NCI-H774 (cell line): ENCODE measurements at places on chromosomes 12 and 14.

- no peak for DNase-seq
Observed at GRCh38 chr12:132238884-132239283, 90.5 kb downstream of the GALNT9 start.

DNA sequence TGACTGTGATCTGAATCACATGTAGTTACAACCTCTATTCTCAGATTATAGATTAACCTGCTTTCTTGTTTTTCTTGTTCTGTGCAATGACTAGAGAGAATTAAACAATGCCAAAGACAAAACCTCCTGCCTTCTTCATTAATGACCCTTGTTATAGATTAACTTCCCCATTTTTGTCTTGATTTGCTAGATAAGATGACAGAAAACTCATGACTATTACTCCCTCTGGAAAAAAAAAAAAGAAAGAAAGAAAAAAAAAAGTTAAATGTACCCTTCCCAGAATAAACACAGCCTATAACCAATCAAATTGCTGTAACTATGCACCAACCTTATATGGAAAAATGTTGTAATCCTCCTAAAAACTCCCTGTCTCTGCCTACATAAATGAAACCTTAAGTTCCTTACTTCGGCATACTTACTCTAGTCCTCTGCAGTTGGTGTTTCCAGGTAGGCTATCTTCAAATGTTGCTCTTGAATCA, 41.1 kb upstream of the PCED1B start:
- no peak for DNase-seq

GRCh38 chr12:49032679-49033447, 14.3 kb upstream of the PRKAG1 start:
- no peak for DNase-seq

GRCh38 chr12:106892075-106892474, 63.6 kb upstream of the TMEM263 start:
- DNase-seq, result peak; percentile 13

- no peak for DNase-seq
Observed at GRCh38 chr12:66164349-66164821, 5.4 kb downstream of the TMBIM4 start.

DNA sequence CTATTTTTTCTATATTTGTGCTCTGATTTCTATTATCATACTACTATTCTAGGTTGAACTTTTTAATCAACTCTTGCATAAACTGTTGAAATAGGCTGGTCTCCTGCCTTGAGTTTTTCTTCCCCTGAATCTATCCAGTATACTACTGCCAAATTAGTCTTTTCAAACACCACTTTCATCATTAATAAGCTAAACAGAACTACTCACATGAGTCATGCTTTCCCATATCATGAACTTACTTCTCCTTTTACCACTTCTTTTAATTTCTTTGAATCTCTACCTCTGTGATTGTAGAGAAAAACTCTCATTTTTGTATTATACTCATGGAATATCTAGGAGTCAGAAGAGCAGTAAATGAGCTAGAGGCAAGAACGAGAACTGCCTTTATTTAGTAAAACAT, 340.3 kb upstream of the PDE3A start:
- DNase-seq, result no peak

DNA sequence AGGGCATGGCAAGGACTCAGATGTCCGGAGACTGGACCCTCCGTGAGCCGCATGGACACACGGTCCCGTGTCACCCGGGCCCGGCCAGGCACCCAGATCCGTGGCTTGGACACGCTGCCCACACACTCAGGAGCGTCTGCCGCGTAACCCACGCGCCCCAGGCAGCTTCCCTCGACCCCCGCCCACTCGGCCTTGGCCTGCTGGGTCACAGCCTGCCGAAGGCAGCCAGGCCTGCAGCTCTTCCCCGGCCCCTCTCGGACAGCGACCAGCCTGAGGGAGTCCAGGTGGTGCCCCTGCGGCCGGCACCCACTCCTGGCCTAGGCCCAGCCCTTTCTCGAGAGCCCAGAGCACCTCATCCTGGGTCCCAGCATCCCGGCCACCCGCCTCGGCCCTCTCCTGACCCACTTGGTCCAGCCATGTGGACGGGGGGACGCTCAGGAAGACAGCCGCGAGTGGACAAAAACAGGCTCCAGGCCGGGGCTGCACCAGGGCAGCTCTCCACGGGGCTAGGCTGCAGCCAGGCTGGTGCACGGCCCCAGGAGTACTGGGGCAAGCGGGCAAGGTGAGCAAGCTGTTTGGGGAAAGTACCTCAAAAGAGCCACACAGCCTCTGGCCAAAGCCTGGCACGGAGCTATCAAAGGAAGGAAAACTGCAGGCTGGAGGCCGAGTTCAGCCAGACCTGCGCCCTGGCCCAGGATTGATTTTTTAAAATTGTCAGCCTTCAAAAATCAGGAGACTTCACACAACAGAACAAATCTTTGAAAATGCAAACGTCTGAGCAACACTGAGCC, 6.5 kb downstream of the AKT1 start:
- no peak for DNase-seq

GRCh38 chr14:91888641-91889476, 21.5 kb upstream of the TC2N start:
- no peak for DNase-seq

DNA sequence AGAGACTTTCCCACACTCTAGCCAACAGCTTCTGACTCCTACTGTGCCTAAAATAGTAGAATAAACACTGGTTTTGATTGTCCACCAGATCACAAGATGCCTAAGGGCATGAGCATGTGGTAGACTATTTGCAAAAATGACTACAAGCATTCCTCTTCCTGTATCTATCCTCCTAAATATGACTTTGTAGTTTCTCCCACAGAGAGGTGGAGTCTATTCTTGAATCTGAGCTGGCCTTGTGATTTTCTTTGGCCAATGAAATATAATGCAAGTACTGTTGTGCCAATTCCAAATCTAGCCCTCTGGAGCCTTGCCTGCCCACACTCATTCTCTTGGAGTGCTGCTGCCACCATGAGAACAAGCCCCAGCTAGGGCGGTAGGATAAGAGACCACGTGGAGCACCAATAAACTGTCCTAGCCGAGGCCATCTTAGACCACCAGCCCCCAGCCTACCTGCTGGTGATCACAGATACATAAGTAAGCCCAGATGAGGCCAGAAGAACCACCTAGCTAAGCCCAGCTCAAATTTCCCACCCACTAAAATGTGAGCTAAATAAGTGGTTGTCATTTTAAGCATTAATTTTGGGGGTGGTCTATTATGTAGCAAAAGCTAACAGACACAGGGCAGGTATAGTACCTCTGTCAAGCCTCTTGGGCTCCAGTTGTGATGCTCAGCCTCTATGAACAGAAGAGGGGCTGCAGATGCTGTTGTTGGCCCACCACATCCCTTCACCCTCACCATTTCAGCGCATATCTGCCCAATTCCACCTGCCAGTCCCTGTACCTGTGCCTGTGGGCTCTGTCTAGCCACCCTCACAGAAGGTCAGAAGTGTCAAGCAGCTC, 17.9 kb downstream of the ZFP36L1 start:
- no peak for DNase-seq

- DNase-seq, result peak; percentile 6
Observed at GRCh38 chr14:64510825-64511671, 6.5 kb downstream of the ZBTB1 start.

GRCh38 chr14:66498311-66498710, 9.6 kb upstream of the GPHN start:
- DNase-seq, result no peak

DNA sequence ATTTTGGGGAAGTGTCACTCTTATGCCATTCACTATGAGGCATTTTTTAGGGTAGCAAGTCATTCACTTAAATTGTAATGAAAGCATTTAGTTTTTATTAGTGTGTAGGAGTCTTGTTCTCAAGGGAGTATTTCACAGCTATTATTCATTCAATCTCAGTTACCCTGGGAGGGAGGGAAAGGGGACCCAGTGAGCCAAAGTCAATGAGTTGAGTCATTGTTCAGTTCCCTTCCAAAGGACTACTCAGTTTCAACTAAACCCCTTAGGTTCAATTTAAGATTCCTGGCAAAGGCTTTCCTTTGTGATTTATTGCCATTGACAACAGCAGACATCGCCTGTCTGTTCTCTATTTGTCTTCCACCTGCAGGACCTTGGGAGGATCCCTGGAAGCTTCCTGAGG, 29.3 kb upstream of the RASSF8 start:
- DNase-seq, result no peak

- no peak for DNase-seq
Observed at GRCh38 chr12:17372508-17372907, 717.5 kb downstream of the RERGL start.

GRCh38 chr14:105420101-105420973, 710 bp downstream of the MTA1 start:
- DNase-seq, result no peak

GRCh38 chr12:55019784-55020183, at the start of gene NEUROD4:
Gene NEUROD4 (plus strand): TSS chr12:55019974. CDS start chr12:55026440, 6,466 bp downstream.
- peak; percentile 77 for DNase-seq

- DNase-seq, result no peak
Observed at GRCh38 chr14:38384741-38385140, 128.8 kb upstream of the CLEC14A start.

DNA sequence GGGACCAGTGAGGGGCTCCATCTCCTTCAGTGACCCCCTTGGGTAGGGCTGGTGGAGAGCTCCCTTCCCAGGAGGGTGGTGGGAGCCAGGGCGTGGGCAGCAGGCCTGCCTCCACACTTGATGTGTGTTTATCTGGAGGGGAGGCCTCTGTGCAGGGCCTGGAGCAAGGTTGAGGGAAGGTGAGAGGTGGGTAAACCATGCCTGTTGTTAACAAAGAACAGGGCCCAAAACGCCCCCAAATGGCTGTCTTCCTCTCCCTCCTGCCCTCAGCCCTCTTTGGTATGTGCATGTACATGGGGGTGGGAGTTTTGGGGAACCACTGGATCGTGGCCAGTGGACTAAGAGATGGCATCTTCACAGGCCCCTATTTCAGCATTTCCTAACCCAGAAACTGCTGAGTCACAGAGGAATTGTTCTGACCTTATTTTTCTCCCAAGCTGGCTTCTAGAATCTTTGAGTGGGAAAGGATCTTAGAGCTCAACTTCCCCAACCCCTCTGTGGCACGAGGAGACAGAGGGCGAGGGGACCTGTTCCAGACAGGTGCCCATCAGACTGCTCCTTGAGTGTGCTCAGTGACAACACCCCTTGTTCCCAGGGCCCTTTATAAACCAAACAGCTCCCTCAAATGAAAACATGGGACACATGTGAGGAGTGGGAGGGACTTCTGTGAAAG, 3.6 kb downstream of the SLC48A1 start:
- no peak for DNase-seq

- DNase-seq, result no peak
Observed at GRCh38 chr14:53964249-53964648, 7.6 kb upstream of the BMP4 start.

- no peak for DNase-seq
Observed at GRCh38 chr14:85958069-85958468, 428.1 kb downstream of the FLRT2 start.

DNA sequence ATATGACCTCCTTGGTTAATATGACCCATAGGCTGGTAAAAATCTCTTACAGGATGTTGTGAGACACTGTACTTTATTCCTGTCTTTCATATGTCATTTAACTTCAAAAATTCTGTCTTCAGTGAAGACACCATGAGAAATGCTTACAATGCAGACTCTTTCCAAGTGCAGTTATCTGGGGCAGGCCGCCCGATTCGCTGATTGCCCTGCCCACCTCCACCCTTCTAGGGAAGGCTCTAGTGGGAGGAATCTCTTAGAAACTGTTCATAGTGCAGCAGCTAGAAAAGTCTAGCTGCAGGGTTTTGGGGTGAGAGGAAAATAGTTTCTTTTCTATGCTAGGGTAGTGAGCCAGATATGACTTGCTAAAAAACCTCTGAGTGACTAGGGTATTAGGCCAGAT, 15.0 kb upstream of the CIPC start:
- no peak for DNase-seq

DNA sequence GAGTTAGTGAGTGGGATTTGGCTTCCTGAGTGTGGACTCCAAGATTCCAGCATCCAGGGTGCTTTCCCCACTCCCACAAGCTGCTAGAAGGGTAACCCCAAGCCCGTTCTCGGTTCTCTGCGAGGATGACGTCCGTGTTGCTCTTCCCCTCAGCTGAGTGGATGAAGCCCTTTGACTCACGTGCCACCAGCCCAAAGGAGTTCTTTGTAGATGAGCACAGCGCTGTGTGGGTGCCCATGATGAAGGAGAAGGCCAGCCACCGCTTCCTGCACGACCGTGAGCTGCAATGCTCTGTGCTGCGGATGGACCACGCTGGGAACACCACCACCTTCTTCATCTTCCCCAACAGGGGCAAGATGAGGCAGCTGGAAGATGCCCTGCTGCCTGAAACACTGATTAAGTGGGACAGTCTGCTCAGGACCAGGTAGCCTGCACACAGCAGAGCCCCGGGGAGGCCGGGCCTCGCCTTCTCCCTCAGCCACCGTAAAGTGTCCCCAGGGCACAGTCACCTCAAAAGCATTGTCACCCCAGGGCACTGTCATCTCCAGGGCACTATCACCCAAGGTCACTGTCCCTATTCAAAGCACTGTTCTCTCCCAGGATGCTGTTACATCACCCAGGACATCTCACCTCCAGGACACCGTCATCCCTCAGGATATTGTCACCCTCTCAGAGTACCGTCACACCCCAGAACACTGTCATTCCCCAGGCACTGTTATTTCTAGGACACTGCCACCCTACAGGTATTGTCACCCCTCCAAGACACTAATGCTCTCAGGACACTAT, 31.3 kb downstream of the SERPINA3 start:
- no peak for DNase-seq

DNA sequence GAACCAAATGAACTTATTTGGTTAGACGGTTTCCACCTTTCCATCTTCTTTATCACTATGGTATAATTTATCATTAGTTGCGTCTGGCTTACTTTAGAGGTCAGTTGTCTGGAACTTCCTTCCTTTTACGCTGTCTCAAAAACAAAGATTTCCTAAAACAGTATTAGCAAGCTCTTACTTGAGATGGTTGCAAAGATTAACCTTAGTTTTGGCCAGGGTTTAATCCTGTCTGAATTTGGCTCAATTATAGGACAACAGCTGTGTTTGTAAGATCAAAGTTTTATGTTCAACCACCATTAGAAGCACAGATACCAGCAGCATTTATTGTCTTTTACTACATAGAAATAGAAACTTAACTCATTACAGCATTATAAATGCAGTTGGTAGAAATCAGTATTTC, 7.9 kb upstream of the WASHC3 start:
- DNase-seq, result no peak
